ENCODE measurements at places on chromosomes 3 and 15.
A peak's percentile ranks its signal among the peaks of the same experiment; 100 is the strongest.

- DNase-seq: no peak
Measured at GRCh38 chr15:49273734-49274318, 103.8 kb downstream of the GALK2 start.

DNA sequence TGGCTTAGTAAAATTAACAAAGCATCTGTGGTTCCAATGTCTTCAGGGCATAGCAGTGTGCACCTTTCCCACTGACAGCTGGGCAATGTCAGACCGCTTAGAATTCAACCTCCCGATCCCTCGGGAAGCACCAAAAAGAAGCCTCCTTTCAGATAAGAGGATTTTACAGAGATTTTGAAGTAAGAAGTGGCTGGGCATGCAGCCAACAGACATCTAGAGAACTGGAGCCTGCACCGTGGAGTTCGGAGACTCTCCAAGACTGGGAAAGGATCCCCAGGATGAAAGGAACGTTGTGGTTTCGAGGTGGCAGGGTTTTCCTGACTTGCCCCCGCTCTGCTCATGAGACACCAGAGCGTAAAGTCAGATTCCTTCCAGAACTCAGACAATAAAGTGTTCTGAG, 5.3 kb downstream of the FAM174B start:
- no peak for DNase-seq

DNA sequence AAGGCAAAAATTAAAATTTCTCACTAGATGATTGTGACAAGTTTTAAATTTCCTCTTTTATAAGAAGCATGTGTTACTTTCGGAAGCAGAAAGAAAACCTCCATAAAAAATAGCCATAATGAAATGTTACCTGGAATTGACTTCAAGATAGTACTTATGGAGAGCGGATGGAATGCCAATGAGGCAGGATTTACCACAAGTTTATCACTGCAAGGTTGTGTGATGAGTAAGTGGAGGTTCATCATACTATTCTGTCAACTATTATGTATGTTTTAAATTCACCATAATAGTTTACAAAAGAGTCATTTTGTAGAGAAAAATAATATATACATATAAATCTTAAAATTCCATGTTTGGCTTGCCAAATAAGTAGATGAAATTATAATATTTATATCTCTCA, 230.3 kb downstream of the SCAPER start:
- DNase-seq: no peak

GRCh38 chr3:124887177-124887931, at the start of gene ITGB5:
Gene ITGB5 (minus strand): TSS chr3:124887365. CDS start chr3:124887000, 365 bp downstream.
- peak; percentile 4 for DNase-seq

GRCh38 chr3:19934098-19934566, at the start of gene EFHB:
Gene EFHB (minus strand): TSS chr3:19934217. CDS start chr3:19934018, 199 bp downstream.
- no peak for DNase-seq

DNA sequence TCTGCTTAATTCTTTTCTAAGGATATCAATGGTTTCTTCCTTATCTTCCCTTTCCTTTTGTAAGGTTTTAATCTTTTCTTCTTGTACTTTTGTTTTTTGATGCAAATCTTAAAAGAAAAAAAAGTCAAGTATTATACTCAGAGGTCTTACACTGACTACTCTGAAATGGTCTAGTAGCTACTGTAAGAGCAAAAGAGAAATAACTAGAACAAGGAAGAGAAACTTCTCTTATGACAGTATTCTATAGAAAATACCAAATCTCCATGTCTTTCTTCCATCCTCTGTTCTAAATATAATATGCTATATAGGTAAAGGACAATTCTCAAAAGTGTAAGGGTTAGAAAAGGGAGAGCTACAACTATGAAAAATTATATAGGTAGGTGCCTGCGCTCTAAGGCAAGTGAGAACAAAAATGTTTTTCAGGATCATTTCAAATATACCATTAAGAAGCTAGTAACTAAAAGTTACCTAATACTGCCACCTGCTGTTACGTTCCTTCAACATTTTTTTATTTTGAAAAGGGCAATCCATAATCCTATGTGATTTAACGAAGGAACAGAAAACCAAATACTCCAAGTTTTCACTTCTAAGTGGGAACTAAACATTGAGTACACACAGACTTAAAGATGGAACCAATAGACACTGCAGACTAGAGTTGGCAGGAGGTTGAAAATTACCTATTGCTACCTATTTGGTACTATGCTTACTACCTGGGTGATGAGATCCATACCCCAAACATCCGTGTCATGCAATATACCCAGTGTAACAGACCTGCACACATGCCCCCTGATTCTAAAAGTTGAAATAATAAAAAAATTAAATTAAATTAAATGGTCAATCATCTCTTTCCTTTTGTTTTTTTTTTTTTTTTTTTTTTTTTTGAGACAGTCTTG, 36.7 kb downstream of the CIP2A start:
- no peak for DNase-seq

- DNase-seq: no peak
Measured at GRCh38 chr3:71784201-71784913, 591 bp downstream of the PROK2 start.

GRCh38 chr3:161452179-161452578, 44.4 kb upstream of the OTOL1 start:
- no peak for DNase-seq

DNA sequence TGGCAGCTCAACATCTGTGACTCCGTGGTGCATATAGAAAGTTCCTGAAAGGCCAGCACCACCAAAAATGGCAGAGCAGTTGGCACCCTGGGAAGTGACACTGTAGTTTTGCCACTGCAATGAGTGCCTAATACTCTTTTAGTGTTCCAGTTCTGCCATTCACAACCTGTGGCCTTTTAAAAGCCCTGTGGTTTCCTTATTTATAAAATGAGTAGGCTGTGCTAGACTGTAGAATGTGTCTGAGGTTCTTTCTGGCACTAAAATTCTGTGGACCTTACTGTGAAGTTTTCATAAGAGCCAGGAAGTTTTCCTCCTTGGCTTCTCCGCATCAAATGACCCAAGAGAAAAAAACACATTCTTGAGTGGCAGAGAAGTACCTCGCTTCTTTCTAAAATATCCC, 74.1 kb downstream of the MME start:
- no peak for DNase-seq

DNA sequence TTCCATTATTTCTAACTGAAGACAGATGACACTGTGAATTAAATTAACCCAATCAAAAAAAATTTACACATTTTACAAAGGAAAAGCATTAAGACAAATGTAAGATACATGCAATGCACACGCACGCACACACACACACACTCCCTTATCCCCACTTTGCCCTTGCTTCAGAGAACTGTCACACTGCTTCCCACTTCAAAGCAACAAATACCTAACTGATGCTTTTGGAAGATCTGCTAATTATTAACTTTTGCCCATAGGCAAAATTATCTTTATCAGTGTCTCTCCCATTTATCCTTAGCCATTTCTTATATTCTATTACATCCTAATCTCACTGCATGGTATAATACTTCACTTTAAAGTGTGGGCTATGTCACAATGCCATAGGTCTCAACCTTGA, 60.3 kb downstream of the SETD2 start:
- DNase-seq: no peak
